ENCODE measurements at places on chromosomes 3 and 15. TPM values are rescaled to one million over a fixed set of nuclear protein-coding genes. Genes with fewer than 3 reads are reported as not detected.

Gene CIDEC
- polyA plus RNA-seq = 0.36 TPM

Gene TMEM207
- polyA plus RNA-seq = not detected

- DNase-seq = no peak
Measured at GRCh38 chr3:78495301-78495700, 1272.5 kb downstream of the ROBO1 start.

DNA sequence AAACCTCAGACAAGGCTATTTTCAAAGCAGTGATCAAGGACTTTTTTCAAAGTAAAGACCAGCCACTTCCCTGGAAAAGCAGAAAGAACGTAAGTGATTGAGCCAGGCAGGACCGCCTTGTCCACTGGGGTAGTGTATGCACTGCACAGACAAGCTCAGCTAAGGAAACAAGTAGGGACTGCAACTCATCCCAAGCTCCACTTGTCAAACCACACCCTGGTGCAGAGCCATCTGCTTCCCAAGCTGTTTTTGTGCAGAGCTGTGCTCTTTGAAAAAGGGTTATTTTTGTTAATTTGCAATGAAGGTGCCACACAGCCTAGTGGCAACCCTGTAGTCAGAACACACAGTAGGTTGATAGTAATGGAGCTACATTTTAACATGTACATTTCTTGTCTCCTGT lies 193.3 kb downstream of the ADAMTS9 start:
- DNase-seq = no peak

DNA sequence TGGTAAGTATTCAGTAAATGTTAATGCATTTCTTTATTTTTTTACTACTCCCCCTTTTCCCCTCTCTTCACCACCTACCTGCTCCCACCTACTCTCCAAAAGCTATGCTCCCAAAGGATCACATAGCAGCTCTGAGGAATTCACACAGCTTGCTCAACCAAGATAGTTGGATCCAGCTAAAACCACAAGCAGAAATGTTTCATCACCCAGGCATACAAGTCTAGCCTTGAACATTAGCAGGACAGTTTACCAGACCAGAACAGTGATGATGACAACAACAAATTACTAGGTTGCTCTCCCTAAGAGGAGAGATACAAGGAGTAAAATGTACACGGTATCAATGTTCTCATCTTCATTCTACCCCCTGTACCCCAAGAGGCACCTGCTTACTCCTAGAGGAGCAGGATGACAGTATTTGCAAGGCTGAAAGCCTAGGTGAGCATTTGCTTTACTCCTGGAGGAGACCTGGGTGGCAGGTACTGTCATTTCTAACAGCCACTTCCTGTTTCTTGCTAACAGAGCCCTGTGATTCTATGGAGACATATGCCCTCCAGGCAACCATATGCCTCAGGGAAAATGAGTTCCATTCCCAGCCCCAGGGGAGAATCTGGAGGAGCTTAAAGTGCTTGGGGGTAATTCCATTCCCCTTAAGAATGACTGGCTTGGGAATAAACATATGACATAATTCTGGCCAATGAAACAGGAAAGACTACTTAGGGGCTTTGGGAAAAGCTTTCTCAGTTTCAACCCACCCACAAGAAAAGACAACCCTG lies 237.5 kb downstream of the NTRK3 start:
- no peak for DNase-seq

DNA sequence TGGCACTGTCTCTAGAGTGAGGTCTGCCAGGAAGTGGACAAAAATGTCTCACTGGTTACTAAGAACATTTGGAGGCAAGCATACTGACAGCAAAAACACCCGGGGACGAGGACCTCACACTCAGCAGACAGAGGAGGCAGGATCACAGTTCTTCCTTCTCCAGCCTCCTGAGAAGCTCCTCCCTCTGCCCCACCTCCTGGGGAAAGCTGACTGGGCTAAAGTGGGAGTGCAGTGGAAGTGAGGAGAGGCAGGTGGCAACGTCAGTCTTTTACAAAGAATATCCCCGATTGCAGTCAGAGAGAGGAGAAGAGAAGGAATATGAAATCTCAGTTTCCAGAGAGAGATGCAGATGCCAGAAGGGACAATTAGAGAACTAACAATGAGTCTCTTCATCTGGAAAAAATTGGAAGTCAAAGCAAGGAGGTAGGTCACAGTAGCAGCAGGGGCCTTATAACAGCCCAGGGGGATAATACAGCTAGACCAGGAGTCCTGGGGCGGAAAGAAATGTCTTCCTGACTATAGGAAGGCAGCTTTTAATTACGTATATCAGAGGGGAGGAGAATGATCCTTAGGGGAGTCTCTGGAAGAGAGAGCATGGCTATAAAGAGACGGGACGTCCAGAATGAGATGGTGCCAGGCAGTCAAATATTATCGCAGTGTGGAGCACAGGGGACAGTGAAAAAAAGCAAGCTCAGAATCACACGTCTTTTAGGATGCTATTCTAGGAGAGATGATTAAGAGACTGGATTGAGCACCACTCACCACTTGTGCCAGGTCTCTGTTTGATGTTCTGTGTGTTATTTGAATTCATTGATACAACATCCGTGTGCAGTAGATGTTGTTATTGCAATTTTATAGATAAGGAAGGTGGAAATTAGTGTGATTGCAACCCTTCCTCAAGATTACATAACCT lies 47.2 kb downstream of the LEO1 start:
- no peak for DNase-seq

DNA sequence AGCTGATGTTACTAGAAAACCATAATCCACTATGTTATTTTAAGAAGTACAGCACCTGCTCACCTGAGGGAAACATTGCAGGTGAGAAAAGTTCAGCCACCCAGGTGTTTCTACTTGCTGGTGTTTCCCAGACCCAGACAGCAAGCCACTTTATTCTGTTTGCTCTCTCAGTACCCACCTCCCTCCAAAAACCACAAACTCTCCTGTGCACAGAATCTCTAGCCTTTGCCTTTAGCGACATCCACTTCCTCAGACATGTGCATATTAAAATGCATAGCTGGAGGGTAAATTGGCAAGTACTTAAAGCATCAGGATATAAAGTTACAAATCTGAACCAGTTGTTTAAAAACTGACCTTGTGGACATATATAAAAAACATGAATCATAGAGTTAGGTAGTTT lies 36.7 kb downstream of the VGLL3 start:
- no peak for DNase-seq

DNA sequence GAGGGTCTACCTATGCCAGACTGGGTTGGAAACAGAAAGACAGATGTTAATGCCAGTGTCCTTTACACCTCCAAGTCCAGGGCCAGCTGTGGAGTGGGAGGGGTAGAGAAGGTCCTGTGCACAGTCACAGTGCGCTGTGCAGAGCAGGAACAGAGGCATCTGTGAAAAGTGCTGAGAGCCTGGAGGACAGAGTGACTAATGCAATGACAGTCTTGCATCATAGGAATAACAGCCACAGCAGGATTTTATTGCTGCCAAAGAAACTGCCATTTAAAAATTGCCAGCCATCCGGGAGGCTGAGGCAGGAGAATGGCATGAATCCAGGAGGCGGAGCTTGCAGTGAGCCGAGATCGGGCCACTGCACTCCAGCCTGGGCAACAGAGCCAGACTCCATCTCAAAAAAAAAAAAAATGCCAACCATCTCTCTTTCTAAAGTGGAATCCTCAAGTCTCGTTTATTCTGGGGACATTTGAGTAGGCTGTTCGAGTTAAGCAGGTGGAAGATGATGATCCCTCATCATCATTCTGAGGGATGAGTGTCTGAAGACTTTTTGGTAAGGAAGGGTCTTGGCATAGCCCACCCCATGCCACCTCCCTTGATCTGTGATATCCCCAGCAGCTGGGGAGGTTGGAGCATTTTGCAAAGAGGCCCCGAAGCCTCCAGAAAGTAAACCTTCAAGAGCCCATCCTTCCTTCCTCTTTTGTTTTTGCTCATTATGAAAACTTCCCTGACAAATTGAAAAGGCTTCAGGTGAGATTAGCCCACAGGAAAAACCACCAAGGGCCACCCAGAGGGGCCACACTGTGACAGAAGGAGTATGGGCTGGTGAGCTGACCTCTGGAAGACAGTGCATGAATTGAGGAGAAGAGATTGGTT lies 7.7 kb downstream of the CCR2 start:
- no peak for DNase-seq

DNA sequence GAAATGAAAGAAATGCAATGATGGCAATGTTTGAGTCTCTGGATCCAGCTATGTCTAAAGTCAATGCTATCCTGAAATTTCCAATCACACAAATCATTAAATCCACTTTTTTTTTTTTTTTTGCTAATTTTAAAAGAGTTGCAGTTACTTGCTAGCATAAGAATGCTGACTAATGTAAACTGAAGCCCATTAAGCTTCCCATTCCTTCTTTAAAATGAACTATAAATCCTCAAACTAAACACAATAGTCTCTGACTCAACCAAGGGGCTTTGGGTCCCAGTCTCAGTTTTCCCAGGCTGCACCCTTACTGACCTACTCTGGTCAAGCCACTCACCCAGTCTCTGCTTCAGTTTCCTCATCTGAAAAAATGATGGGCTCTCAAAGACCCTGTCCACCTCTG lies 361.1 kb downstream of the ERC2 start:
- no peak for DNase-seq

GRCh38 chr3:53803816-53804695 lies 42.2 kb downstream of the CHDH start:
- DNase-seq = no peak

- no peak for DNase-seq
Measured at GRCh38 chr15:56053046-56053400, 59.6 kb upstream of the NEDD4 start.

All from naive B cell (primary cell).